ENCODE measurements at places on chromosomes 4 and X. TPM values are rescaled to one million over a fixed set of nuclear protein-coding genes. Genes with fewer than 3 reads are reported as not detected.

DNA sequence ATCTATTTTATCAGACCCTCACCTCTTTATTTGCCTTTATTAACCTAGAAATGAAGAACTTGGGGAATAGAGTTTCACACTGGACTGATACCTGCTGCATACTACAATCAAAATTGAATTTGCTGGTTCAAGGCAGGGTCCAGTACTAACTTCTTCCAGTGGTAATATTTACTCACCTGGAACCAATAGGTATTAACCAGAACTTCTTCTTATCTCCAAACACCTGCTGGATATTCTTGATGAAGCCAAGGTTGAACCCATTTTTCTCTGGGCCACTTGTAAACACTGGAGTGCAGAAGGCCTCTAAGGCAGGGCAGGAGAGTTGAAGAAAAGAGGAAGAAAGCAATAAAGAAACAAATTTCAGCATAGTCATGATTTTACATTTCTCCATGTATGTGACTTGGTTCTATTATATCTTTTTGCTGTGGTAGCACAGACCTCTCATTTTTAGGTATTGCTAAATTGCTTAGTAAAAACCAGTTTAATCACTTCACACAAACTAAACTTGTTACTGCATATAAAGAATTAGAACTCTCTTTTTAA lies 101.1 kb downstream of the ZDHHC15 start:
- no peaks in the 10 kb centered on the region for H3K4me1 ChIP-seq
- H3K27ac ChIP-seq, result no peak overlapping the region
- no peak overlapping the region for H3K4me3 ChIP-seq
- no peaks in the 10 kb centered on the region for H3K36me3 ChIP-seq
- no peaks in the 10 kb centered on the region for H3K27me3 ChIP-seq
- DNase-seq, result no peak

DNA sequence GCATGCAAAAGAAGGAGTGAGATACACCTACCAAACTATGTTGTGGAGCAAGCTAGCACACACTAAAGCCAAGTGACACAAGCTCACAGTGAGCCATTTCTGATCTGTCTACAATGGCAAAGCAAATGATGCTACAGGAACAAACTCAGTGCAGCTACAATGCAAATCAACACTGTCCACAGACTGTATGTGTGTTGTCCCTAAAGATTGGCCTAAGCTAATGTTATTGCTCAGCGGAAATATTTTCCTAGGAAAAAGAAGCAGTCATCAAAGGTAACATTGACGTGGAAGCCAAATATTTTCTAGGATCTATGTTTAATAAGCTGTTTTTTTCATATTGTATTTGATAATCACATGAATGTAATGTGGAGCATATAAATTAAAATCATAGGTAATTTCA lies 34.7 kb upstream of the HPGDS start:
- no peaks in the 10 kb centered on the region for H3K36me3 ChIP-seq
- no peaks in the 10 kb centered on the region for H3K4me1 ChIP-seq
- H3K27ac ChIP-seq, result no peak overlapping the region
- no peak for DNase-seq
- no peaks in the 10 kb centered on the region for H3K27me3 ChIP-seq
- H3K4me3 ChIP-seq, result no peak overlapping the region

- H3K36me3 ChIP-seq, result no peaks in the 10 kb centered on the region
- no peaks in the 10 kb centered on the region for H3K27me3 ChIP-seq
- H3K4me1 ChIP-seq, result no peaks in the 10 kb centered on the region
- no peak for DNase-seq
- H3K4me3 ChIP-seq, result no peak overlapping the region
- H3K27ac ChIP-seq, result no peak overlapping the region
Measured at GRCh38 chr4:61143461-61143860, 56.7 kb upstream of the ADGRL3 start.

DNA sequence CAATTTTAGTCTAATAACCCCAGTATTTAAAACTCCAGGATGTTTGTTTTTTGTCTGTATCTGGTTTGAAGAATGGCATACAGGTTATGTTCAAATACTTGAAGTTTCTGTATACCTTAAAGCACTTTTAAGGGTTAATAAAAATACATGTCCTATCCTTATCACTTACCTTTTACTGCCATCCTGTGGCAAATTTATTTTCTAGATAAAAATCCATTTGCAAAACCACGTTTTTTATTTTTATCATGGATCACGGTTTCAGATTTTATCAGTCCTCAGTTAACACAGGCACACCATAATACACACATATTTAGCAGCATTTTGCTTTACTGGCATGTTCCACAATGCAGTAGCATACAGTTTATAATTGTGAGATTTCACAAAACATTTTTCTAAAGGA lies 113.3 kb upstream of the H2AZ1 start:
- no peaks in the 10 kb centered on the region for H3K36me3 ChIP-seq
- no peaks in the 10 kb centered on the region for H3K4me1 ChIP-seq
- H3K4me3 ChIP-seq, result no peak overlapping the region
- no peaks in the 10 kb centered on the region for H3K27me3 ChIP-seq

GRCh38 chrX:151987108-151987507 lies 12.6 kb upstream of the GABRE start:
- no peaks in the 10 kb centered on the region for H3K4me1 ChIP-seq
- no peak for DNase-seq
- H3K36me3 ChIP-seq, result no peaks in the 10 kb centered on the region
- no peak overlapping the region for H3K27ac ChIP-seq
- no peaks in the 10 kb centered on the region for H3K27me3 ChIP-seq
- H3K4me3 ChIP-seq, result no peak overlapping the region

- H3K4me1 ChIP-seq, result no peaks in the 10 kb centered on the region
- H3K27me3 ChIP-seq, result no peaks in the 10 kb centered on the region
- no peak overlapping the region for H3K4me3 ChIP-seq
Measured at GRCh38 chr4:169661761-169662160, 41.4 kb downstream of the CLCN3 start.

GRCh38 chr4:162131256-162131655 lies 32.5 kb downstream of the FSTL5 start:
- H3K27ac ChIP-seq, result no peak overlapping the region
- H3K36me3 ChIP-seq, result no peaks in the 10 kb centered on the region
- H3K27me3 ChIP-seq, result no peaks in the 10 kb centered on the region
- H3K4me3 ChIP-seq, result no peak overlapping the region

DNA sequence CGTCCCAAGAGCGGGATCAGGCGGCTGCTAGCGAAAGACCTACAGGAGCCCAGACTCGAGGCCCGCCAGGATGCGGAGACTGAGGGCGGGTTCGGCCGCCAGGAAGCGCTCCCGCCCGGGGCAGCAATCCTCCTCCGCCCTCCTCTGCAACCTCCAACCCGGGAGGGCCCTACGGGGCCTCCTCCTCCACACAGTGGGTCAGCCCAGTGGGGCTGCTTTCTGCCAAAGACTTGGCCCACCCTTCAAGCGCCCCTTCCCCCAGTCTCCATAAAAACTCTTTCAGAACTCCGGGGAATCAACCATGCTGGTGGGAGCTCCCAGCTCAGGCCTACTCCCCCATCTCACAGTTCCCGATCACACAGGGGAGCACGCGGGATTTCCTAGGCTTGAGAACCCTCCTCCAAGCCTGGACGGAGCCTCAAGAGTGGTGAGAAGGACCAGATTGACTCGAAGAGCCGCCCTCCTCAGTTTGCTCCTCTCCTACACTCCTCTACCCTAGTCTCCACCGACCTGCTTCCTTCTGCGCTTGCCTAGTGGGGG lies 77.5 kb downstream of the RLIM start:
- H3K27me3 ChIP-seq, result no peaks in the 10 kb centered on the region
- DNase-seq, result peak; percentile 61
- no peaks in the 10 kb centered on the region for H3K36me3 ChIP-seq
- H3K4me1 ChIP-seq, result peaks cover 10% of the 10 kb centered on the region
- peak overlapping the region; percentile 49 for H3K4me3 ChIP-seq
- peak overlapping the region; percentile 76 for H3K27ac ChIP-seq

GRCh38 chrX:133776072-133776471 lies 209.3 kb downstream of the GPC3 start:
- no peaks in the 10 kb centered on the region for H3K27me3 ChIP-seq
- H3K4me3 ChIP-seq, result no peak overlapping the region
- H3K36me3 ChIP-seq, result no peaks in the 10 kb centered on the region
- H3K4me1 ChIP-seq, result no peaks in the 10 kb centered on the region

DNA sequence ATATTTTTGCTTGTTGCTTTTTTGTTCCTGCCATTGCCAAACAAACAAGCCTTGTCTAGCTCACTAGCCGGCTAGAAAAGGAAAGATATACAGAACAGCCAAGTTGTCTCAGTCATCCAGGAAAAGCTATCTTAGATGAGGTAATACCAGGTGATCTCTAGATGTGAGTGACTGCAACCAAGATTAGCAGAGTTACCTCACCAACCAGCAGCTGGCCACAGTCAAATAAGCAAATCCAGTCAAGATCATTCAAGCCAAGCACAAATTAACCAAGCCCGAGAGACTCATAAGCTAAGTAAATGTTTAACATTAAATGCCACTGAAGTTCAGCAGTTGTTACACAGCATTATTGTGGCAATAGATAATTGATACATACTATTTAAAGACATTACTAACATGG lies 108.6 kb downstream of the CENPC start:
- H3K27me3 ChIP-seq, result no peaks in the 10 kb centered on the region
- DNase-seq, result no peak
- no peaks in the 10 kb centered on the region for H3K4me1 ChIP-seq
- H3K27ac ChIP-seq, result peak overlapping the region; percentile 0
- H3K4me3 ChIP-seq, result no peak overlapping the region
- no peaks in the 10 kb centered on the region for H3K36me3 ChIP-seq

DNA sequence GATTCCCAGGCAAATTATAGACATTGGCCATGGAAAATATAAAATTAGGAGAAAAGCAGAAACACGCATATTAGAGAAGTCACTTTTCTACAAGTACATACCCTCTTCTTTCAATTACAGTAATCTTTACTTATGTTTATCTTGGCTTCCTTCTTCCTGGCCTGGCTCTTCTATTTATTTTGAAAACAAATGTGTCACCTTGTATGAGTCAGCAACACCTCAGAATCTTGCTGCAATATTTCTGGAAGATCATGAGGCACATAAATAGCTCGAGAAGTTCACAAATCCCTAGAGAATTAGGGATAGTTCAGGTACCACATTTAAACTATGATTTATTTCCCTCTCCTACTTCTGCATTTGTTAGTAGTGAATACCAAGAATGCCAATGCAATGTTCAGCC lies 124.6 kb downstream of the ANOS1 start:
- H3K4me3 ChIP-seq, result no peak overlapping the region
- DNase-seq, result no peak
- no peaks in the 10 kb centered on the region for H3K27me3 ChIP-seq
- H3K4me1 ChIP-seq, result no peaks in the 10 kb centered on the region
- no peak overlapping the region for H3K27ac ChIP-seq

DNA sequence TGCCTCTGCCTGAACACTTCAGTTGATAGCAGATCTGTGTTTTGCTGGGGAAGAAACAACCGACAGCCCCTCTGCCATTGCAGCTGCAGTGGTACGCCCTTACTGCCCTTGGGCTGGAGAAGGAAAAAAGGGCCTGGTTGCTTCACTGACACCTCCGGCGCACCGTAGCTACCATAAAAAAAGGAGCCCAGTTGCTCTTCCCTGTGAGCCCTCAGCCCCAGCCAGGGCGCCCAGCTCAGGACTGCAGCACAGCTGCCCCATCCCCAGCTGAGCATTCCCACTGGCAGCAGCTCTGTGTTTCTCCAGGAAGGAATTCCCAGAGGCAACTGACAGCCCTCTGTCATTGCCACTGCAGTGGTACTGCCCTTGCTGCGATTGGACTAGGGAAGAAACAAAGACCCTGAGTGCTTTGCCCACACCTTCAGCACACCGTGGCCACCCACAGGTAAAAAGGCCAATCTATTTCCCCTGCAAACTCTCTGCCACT lies 142.7 kb downstream of the DKK2 start:
- no peak for DNase-seq
- H3K4me3 ChIP-seq, result no peak overlapping the region
- no peaks in the 10 kb centered on the region for H3K36me3 ChIP-seq
- H3K27me3 ChIP-seq, result no peaks in the 10 kb centered on the region

- H3K4me1 ChIP-seq, result no peaks in the 10 kb centered on the region
- no peaks in the 10 kb centered on the region for H3K27me3 ChIP-seq
- no peak overlapping the region for H3K4me3 ChIP-seq
- H3K27ac ChIP-seq, result no peak overlapping the region
Measured at GRCh38 chrX:18390941-18391538, 34.4 kb upstream of the CDKL5 start.

- H3K27ac ChIP-seq, result no peak overlapping the region
- H3K27me3 ChIP-seq, result no peaks in the 10 kb centered on the region
- H3K4me1 ChIP-seq, result no peaks in the 10 kb centered on the region
- DNase-seq, result no peak
- H3K36me3 ChIP-seq, result no peaks in the 10 kb centered on the region
Measured at GRCh38 chr4:182519528-182519927, 276.3 kb downstream of the TENM3 start.

- H3K4me1 ChIP-seq, result no peaks in the 10 kb centered on the region
- no peak for DNase-seq
- no peak overlapping the region for H3K4me3 ChIP-seq
- no peaks in the 10 kb centered on the region for H3K36me3 ChIP-seq
Measured at GRCh38 chr4:16464651-16465050, 238.4 kb upstream of the TAPT1 start.

- H3K27ac ChIP-seq, result no peak overlapping the region
- H3K27me3 ChIP-seq, result no peaks in the 10 kb centered on the region
- no peaks in the 10 kb centered on the region for H3K36me3 ChIP-seq
- no peak overlapping the region for H3K4me3 ChIP-seq
Measured at GRCh38 chr4:109410776-109411175, 22.8 kb upstream of the SEC24B start.

DNA sequence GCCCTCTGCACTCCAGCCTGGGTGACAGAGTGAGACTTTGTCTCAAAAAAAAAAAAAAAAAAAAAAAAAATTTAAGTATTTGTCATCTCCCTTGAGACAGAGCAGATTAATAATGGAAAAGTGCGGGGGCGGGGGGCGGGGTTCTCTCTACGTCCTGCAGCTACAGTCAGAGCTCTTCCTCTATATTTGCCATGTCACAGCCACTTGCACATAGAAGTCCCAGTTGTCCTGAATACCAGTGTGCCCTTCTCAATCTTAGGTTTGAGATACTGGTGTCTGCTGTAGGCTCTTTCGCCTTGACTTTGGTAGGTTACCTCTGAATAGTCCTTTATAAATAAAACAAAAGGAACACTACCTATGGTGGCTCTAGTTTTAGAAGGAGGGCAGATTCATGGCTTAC lies 237.8 kb upstream of the PGRMC2 start:
- H3K4me1 ChIP-seq, result no peaks in the 10 kb centered on the region
- H3K4me3 ChIP-seq, result no peak overlapping the region
- no peaks in the 10 kb centered on the region for H3K27me3 ChIP-seq

- H3K4me1 ChIP-seq, result no peaks in the 10 kb centered on the region
- H3K27ac ChIP-seq, result peak overlapping the region; percentile 51
- H3K27me3 ChIP-seq, result no peaks in the 10 kb centered on the region
- H3K36me3 ChIP-seq, result no peaks in the 10 kb centered on the region
Measured at GRCh38 chr4:147747787-147748454, 16.0 kb downstream of the ARHGAP10 start.

GC gene
- total RNA-seq, result not detected

ARHGAP4 gene
- 7.6 TPM for total RNA-seq

SGCB gene
- total RNA-seq, result 34.2 TPM

PNMA5 gene
- total RNA-seq, result not detected

GABRB1 gene
- total RNA-seq, result 2.6 TPM

LRAT gene
- 0.35 TPM for total RNA-seq

FAAH2 gene
- 1.5 TPM for total RNA-seq

SLC38A5 gene
- total RNA-seq, result 2.2 TPM

Data from right atrium auricular region (tissue), 2 donors.